ENCODE measurements at places on chromosomes 16 and 17. TPM values are rescaled to one million over a fixed set of nuclear protein-coding genes. Genes with fewer than 3 reads are reported as not detected.

The NFAT5 gene
- 33.0 TPM for total RNA-seq

The SLC2A4 gene
- not detected for total RNA-seq

The G6PC1 gene
- not detected for total RNA-seq

The SGCA gene
- not detected for total RNA-seq

GRCh38 chr16:67117716-67118115, 8.0 kb downstream of the PHAF1 start:
- ATAC-seq, result no peak

GRCh38 chr16:63672493-63672892, 1449.4 kb downstream of the CDH11 start:
- no peak for ATAC-seq

DNA sequence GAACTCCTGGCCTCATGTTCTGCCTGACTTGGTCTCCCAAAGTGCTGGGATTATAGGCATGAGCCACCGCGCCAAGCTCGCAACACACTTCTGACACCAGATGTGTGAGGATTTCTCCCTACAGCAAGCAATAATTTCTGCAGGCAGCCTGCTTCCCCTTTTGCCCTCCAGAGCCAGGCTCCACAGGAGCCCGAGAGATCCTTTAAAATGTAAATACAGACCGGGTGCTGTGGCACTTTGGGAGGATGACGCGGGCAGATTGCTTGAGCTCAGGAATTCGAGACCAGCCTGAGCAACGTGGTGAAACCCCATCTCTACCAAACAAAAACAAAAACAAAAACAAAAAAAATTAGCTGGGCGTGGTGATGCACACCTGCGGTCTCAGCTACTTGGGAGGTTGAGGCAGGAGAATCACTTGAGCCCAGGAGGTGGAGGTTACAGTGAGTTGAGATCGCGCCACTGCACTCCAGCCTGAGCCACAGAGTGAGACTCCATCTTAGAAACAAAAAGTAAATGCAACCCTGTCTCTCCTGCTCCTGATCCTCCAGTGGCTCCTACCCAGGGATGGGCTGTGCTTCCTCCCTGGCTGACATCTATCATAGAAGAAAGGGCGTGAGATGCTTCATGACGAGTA, 14.7 kb downstream of the C16orf96 start:
- no peak for ATAC-seq

GRCh38 chr16:50839920-50840729, 98.2 kb downstream of the CYLD start:
- no peak for ATAC-seq

- ATAC-seq, result peak; percentile 94
Measured at GRCh38 chr17:32564325-32564724, 77.5 kb downstream of the CDK5R1 start.

DNA sequence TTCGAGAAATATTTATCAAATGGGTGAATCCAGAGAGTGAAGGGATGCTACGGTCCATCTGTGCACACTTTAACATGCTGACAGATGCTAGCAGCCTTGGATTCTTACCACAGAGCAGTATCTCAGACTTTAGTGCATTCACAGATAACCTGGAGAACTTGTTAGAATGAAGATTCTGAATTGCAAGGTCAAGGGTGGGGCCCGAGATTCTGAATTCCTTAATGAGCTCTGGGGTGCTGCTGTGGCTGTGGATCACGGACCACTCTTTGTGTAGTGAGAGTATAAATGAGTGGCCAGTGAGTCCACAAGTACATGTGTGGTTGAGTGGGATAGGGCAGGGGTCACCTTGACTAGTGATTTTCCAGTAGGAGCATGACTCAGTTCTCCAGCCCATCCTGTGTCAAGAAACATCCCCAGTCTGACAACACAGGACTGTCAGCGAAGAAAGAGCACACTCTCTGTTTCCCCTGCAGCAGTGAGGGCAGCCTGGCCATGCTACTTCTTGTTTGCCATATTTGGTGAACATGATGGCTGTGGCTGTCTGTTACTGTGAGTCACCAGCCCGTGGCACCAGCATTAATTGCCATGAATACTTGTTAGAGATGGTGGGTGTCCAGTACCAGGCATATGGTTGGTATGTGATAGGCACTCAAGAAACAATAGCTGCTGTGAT, 13.0 kb upstream of the SALL1 start:
- no peak for ATAC-seq

- no peak for ATAC-seq
Measured at GRCh38 chr17:42502926-42503325, 33.1 kb upstream of the NAGLU start.

GRCh38 chr16:61374071-61374470, 662.2 kb downstream of the CDH8 start:
- no peak for ATAC-seq

DNA sequence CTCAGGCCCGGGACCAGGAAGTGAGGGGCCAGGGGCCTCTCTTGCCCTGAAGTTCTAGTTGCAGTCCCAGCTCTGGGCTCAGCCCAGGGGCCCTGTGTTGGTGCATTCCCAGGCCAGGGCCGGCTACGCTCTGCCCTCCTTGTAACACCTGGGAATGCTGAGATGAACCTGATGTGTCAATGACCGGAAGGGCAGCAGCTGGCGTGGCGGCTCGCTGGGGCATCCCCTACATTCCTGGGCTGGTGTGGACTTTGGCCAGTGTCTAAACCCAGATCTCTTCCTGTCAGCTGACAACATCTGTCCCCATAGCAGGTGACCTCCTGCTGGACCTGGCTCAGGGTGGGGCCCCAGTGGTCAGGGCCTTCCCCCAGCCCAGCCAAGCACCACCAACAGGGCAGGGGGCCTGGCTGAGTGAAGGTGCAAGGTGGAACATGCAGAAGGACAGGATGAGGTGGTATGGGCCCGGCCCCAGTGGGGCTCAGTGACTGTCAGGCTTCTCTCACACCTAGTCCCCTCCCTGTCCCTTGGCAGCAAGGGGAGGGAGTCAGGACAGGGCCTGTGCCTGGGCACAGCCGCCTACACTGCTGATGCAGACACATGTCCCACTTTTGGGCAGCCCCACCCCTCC, 15.9 kb downstream of the FAM83G start:
- no peak for ATAC-seq

DNA sequence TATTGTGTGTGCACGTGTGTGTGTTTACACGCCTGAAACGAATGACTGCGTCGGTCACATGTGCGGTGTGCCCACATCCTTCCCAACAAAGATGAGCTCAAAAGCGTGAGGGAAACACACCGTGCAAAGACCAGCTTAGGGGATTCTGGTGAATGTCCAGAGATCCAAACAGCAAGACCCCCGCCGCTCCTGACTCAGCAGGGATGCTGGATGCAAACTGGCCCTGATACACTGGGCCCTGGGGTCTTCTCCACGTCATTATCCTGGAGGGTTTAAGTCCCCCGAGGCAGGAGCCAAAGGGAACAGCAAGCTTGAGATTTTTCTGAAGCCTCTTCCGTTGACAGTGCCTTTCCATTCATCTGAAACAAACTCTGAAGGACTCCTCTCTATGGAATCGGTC, 59.2 kb downstream of the TBC1D16 start:
- no peak for ATAC-seq

DNA sequence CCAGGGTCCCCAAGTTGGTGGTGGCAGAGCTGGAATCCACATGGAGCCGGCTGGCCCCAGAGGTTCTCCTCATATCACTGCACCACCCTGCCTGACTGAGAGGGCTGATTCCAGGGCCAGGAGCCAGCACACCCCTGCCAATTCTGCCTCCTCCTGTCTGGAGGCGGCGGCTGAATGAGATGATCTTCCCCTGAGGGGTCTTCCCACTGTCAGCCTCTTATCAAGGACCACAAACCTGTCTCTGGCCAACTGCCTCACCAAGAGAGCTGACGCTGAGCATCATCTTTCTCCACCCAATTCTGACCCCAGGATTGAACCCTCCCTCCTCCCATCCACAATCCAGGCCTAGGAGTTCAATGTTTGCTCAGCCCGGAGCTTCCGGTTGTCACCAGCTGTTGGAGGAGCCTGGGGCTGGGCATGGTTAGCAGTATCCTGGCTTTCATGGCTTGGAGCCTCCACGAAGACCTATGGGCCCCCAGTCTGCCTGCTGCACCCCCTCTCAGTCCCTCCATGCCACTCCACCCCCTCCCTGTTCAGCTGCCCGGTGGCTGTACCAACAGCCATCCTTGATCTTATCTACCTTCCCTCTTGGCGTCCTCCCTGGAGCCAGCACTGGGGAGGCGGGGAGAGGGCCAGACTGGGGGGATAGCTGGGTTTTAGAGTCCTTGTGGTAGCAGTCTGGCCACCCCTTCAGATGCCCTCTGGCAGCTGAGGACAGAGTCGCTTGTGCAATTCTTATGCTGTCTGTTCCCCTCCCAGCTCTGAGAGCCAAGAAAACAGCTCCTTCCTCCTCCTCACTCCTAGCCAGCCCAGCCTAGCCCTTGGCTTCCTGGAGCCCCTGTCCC, 25.6 kb downstream of the ABCC3 start:
- ATAC-seq, result no peak

DNA sequence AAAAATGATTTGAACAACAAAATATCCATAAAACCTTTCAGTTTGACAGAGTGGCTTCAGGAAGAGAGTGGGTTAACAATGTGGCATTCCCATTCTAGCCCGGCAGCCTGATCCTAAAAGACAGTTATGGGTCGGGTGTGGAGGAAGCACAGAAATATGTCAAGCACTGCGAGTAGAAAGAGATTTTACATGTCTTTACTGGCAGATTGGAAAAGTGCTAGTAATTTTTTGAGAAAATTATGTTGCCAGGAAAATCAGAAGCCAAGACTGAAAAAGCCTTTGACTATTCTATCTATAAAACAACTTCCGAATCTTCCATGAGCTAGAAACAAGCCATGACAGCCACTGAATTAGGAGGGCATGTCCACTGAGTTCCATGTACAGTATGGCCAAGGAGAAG, 5.8 kb downstream of the CCL2 start:
- no peak for ATAC-seq

Measured in activated T-helper 17 cell treated with anti-CD3 and anti-CD28 coated beads, Interleukin-2, amount 50 U/mL, for 72 hours (primary cell).